MCF 10A (cell line): ENCODE measurements at places on chromosomes 12 and 14. TPM values are rescaled to one million over a fixed set of nuclear protein-coding genes. Genes with fewer than 3 reads are reported as not detected.

Gene KCNJ8
- not detected in 2 replicates for total RNA-seq

Gene SLC10A1
- not detected in 2 replicates for total RNA-seq

Gene P2RX2
- total RNA-seq: not detected in 2 replicates

Gene RPGRIP1
- not detected in 2 replicates for total RNA-seq

Gene TMTC2
- 1.7 and 2.0 TPM in 2 replicates for total RNA-seq

Gene FICD
- total RNA-seq: 14.3 and 15.2 TPM in 2 replicates

Gene SYNE3
- total RNA-seq: 8.9 and 9.5 TPM in 2 replicates

Gene MIP
- not detected in 2 replicates for total RNA-seq

Gene MANSC4
- not detected in 2 replicates for total RNA-seq

Gene ZNF219
- total RNA-seq: 18.4 and 33.8 TPM in 2 replicates

Gene HOXC11
- total RNA-seq: 1.2 and 1.6 TPM in 2 replicates

Gene LBHD2
- not detected in 2 replicates for total RNA-seq

Gene ISM2
- total RNA-seq: not detected in 2 replicates

Gene FSCB
- total RNA-seq: not detected in 2 replicates

Gene SLC5A8
- not detected in 2 replicates for total RNA-seq

Gene KLRB1
- total RNA-seq: not detected in 2 replicates

Gene SDSL
- 21.1 and 32.7 TPM in 2 replicates for total RNA-seq

Gene NGB
- total RNA-seq: not detected in 2 replicates

Gene KRT7
- 2,379 and 3,360 TPM in 2 replicates for total RNA-seq

Gene SLC16A7
- total RNA-seq: 28.4 and 32.6 TPM in 2 replicates

Gene GLI1
- total RNA-seq: not detected in 2 replicates

Gene PRKCH
- 10.4 and 12.4 TPM in 2 replicates for total RNA-seq

Gene ETFRF1
- total RNA-seq: 21.1 and 27.9 TPM in 2 replicates

Gene FAM181A
- not detected in 2 replicates for total RNA-seq

Gene PIP4K2C
- 32.0 and 38.0 TPM in 2 replicates for total RNA-seq

Gene BDKRB2
- 1.4 and 2.8 TPM in 2 replicates for total RNA-seq

Gene SPRYD3
- total RNA-seq: 35.2 and 39.9 TPM in 2 replicates

Gene TMEM120B
- 10.5 and 14.2 TPM in 2 replicates for total RNA-seq

Gene FOXN4
- total RNA-seq: not detected in 2 replicates

Gene PDZRN4
- total RNA-seq: not detected in 2 replicates

Gene TPPP2
- total RNA-seq: not detected in 2 replicates
